ENCODE measurements at places on chromosomes 1 and 21.

- no peak for DNase-seq
Measured at GRCh38 chr1:180253585-180254495, 23.8 kb downstream of the LHX4 start.

DNA sequence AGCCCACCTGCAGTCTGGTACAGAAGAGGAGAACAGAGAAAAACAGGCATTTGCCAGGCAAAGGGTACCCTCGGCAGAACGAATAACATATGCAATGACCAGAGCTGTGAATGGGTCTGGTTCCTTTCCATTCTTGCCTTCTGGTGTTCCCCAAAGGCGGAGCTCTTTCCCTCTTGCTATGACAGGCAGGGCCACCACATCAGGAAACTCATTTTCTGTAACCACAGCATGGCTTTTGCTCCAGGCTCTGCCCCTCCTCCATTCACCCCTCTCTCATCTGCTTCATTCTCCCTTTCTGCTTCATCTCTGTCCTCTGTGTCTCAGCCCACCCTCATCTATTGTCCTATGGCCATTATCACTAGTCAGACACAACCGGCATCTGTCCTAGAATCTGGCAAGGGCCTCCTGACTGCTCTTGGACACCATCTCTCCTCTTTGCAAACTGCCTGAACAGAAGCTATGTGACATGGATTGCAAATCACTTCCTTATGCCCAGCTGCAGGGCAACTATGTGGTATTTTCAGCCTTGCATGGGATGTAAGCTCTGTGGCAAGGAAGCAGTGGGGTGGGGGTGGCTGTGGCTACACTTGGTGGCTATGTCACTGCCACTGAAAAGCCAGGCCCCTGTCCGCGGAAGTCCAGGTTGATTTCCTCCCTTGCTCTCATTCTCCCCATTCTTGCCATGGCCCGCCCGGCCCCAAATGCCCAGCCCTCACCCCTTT lies 78.8 kb upstream of the ABCD3 start:
- no peak for DNase-seq

- DNase-seq = no peak
Measured at GRCh38 chr1:59833022-59833421, 18.3 kb downstream of the HOOK1 start.

DNA sequence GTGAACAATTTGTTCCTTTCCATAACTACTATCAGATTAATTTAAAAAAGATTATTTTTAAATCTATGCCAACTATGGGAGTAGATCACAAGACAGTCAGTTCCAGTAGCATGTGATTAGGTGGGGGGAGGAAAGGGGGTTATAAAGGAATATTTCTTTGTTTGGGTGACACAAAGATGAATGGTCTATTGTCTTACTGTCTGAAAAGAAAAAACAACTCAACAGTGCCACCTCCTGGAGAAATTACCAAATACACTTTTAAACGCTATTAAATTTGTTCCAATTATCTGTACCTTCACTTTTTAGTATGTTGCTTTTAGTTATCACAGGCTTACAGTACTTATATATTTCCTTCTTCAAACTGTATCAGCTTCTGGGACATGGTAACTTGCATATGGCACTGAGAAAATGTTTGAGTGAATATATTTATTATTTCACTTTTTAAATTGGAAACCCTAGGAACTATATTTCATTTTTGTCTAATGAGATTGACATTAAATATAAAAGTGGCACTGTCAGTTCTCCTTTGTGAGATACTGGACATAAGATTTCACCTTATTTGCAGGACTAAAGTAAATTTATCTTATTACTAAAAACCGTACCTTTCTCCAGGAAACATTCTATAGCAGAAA lies 1.7 kb upstream of the SORT1 start:
- no peak for DNase-seq

- DNase-seq = no peak
Measured at GRCh38 chr1:155966135-155966534, 12.2 kb downstream of the ARHGEF2 start.

- DNase-seq = no peak
Measured at GRCh38 chr1:160891474-160891873, 6.5 kb upstream of the ITLN1 start.
